ENCODE measurements at places on chromosomes 13 and 19. TPM values are rescaled to one million over a fixed set of nuclear protein-coding genes. Genes with fewer than 3 reads are reported as not detected.

The KLF2 gene
- 39.4 TPM for polyA plus RNA-seq

The METTL21C gene
- 0.52 TPM for polyA plus RNA-seq

The CLDN10 gene
- polyA plus RNA-seq, result 104 TPM

The LRRC63 gene
- polyA plus RNA-seq, result 0.14 TPM

The CBY2 gene
- 0.74 TPM for polyA plus RNA-seq

The ANGPTL8 gene
- 0.96 TPM for polyA plus RNA-seq

The ZNF565 gene
- polyA plus RNA-seq, result 8.5 TPM

The ZNF492 gene
- 3.6 TPM for polyA plus RNA-seq

DNA sequence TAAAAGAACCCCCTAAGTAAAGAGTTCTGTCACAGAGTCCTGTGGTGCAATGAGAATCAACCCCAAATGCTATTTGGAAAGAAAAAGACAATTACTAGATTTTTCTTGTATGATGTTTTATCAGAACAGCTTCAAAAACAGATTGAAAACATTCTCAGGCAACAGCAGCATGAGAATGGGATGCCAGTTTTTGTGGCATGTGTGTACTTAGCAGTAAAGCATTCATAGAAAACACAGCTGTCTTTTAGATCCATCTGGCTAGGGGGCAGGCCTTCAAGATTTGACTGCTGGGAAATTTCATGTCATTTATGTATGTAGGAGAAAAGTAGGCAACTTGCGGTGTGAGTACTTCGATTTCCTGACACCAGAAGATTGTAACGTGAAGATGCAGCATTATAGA is 170.5 kb upstream of the HTR2A start:
- DNase-seq, result no peak

- no peak for DNase-seq
These were observed 17.0 kb downstream of the RBM26 start for GRCh38 chr13:79389026-79389425.

GRCh38 chr13:63541336-63541735 is 2125.7 kb upstream of the PCDH20 start:
- DNase-seq, result no peak

GRCh38 chr13:101552286-101552685 is 99.8 kb downstream of the ITGBL1 start:
- no peak for DNase-seq

GRCh38 chr19:9865732-9866501 is 30.8 kb downstream of the PIN1 start:
- no peak for DNase-seq

DNA sequence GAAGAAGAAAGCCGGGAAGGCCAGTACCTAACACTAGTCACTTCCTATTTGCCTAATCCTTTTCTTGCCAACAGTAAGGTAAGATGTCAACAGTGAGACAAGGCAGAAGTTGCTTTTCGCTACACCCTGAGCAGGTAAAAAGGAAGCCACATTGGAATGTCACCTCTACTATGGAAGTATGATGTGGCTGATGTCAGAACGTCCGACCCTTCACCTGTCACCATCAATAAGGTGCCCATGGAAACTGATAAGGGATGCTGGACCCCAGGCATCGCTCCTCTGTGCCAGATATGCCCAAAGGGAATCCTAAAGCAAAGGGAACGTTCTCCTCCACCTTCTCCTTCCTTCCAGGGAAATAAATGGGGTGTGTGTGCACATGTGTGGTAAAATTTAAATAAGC is 34.3 kb downstream of the COL4A1 start:
- no peak for DNase-seq

GRCh38 chr19:12834976-12835757 is 788 bp upstream of the RTBDN start:
- no peak for DNase-seq

GRCh38 chr13:35225159-35225558 is 251.3 kb downstream of the MAB21L1 start:
- no peak for DNase-seq

GRCh38 chr13:44768239-44768638 is 192.1 kb upstream of the TSC22D1 start:
- no peak for DNase-seq

DNA sequence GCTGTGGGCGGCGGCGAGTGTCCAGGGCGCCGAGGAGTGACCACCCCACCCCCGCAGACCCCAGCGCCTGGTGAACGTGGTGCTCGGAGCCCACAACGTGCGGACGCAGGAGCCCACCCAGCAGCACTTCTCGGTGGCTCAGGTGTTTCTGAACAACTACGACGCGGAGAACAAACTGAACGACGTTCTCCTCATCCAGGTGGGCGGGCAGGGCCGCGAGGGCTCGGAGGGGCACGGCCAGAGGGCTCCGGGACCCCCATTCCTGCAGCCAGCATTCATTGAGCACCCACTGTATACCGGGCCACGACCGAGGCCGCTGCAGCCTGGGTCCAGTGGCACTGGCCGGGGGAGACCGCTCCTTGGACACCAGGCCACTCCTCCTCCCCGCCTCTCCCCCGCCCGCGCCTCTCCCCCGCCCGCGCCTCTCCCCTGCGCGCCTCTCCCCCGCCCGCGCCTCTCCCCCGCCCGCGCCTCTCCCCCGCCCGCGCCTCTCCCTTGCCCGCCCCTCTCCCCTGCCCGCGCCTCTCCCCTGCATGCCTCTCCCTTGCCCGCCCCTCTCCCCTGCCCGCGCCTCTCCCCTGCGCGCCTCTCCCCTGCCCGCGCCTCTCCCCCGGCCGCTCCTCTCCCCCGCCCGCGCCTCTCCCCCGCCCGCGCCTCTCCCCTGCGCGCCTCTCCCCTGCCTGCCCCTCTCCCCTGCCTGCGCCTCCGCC is 3.2 kb downstream of the PRTN3 start:
- no peak for DNase-seq

GRCh38 chr13:33794576-33794975 is 23.4 kb upstream of the RFC3 start:
- no peak for DNase-seq

- no peak for DNase-seq
These were observed 118.3 kb upstream of the RNF113B start for GRCh38 chr13:98295371-98295770.

DNA sequence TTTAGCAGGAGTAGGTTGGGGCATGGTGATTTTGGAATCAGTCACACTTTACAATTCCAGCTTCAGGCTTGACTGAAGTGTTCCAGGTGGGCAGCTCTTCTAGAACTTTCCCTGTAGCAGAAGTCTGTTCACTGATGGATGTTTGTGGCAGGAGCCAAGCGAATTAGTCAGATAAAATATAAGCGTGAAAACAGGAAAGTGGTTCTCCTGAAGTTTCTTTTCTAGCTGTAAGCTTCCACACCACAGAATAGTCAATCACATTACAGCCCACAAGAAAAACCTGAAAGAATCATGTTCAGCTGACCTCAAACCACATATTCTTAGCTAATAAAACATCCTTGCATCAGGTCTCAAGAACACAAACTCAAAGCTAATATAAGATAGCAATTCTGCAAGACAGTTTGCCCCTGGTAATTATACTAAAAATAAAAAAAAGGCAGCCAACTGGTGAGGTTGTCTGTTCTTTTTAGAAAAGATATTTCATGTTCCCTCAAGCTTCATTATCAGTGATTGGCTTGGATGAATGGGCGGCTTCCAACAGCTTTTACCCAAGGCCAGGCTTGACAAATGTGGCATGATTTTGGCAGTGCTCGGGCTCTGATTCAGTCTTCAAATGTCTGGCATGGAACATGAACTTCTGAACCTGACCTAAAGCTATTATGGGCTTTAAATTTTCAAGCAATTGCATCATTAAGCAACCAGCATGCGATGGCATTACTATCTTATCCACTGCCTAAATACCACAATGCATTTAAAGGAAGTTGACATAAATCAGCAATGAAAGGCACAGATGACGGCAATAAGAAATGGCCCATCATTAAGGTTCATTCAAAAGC is 136.8 kb downstream of the DCLK1 start:
- DNase-seq, result no peak

DNA sequence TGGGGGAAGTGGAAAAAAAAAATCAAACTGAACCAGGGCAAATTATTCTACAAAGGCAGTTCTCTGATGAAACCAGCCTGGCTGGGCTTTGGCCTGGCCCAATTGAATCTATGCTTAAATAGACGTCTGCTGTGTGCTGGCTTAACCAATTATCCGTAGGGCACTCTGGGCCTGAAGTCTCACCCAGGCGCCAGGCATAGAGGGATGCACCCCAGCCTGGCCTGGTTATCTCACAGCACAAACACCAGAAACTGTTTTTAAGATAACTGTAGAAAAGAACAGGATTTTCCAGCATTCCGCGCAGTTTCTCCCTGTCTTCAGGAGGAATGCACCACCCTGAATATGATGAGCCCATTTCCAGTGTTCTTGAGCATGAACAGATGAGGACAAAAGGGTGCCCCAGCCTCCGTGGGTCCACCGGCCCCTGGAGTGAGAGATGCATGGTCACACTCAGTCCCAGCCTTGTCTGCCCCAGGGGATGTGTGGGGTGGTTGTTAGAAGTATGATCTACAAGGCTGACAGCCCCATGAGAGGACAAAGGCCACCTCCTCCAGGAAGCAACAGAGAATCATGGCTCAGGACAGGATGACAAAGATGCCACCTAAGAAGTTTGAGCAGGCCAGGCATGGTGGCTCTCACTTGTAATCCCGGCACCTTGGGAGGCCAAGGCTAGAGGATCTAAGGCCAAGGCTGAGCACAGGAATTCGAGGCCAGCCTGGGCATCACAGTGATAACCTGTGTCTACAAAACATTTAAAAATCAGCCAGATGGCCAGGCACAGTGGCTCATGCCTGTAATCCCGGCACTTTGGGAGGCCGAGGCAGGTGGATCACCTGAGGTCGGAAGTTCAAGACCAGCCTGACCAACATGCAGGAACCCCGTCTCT is 50.2 kb downstream of the PEPD start:
- DNase-seq, result no peak

DNA sequence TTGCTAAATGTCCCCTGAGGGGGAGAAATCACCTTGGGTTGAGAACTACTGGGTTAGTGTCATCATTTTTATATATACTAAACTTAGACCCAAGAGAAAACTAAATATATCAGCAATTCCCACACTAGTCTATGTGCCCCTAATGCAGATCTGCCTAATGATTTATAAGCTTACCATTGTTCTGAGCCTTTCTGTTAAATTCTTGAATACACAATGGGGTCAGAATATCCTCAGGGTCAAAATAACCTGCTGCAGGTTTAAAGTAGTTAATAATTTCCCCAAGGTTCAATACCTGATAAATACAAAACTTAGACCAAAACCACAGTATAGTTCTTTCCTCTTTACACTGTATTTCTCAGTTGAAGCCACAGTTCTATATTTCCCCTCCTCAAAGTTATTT is 4.6 kb downstream of the VWA8 start:
- DNase-seq, result no peak

DNA sequence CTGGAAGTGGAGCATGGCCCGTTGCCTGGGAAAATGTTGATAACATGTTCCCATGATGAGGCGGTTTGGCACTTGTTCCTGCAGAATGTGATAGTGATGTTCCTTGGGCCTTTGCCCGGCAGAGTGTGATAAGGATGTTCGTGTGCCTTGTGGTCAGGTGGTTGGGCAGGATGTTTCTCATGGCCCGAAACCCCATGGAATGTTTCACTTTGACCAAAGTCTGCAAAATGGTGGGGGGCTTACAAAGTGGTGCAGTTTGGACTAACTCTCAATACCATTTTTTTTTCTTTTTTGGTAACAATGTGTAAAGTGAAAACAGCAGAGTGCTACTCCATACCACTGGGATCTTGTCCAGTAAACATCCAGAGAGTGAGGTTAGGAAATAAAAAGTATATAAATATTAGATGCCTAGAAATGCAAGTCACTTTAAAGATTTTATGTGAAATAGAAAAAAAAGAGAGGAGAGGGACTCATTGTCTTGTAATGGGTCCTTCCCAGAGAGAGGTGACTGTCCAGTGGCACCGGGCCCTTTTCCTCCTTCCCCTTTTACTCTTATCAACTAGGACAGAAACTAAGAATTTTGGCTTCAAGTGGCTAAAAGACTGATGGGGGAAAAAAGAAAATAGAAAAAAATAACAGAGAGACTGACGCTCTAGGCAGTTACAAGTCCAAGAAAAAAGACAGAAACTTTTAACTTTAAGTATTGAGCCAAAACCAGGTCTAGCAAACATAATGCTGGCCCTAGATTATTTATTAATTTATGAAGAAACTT is 5.7 kb downstream of the FPR3 start:
- DNase-seq, result no peak

- no peak for DNase-seq
These were observed 51.9 kb upstream of the PTPRS start for GRCh38 chr19:5392486-5392885.

- DNase-seq, result no peak
These were observed 1.7 kb downstream of the NOTCH3 start for GRCh38 chr19:15198951-15199660.

DNA sequence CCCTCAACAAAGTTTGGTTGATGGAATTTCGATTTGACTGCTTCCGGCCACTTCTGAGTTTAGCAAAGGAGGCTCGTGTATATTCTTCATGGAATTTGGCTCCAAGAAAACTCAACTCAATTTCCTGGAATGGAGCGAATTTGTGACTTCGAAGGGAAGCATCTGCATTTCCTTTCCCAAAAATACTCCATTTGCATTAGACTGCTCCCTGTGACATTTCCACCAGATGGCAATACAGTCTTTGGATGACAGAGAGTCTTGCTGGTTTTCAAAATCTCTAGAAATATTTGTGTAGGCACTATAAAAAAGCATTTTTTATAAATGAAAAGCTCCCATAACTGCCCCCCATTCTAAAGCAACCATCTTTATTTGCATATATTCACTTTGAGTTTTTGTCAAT is 4.1 kb downstream of the C1QTNF9 start:
- no peak for DNase-seq

GRCh38 chr19:55486971-55487923 is 989 bp upstream of the SSC5D start:
- DNase-seq, result no peak

DNA sequence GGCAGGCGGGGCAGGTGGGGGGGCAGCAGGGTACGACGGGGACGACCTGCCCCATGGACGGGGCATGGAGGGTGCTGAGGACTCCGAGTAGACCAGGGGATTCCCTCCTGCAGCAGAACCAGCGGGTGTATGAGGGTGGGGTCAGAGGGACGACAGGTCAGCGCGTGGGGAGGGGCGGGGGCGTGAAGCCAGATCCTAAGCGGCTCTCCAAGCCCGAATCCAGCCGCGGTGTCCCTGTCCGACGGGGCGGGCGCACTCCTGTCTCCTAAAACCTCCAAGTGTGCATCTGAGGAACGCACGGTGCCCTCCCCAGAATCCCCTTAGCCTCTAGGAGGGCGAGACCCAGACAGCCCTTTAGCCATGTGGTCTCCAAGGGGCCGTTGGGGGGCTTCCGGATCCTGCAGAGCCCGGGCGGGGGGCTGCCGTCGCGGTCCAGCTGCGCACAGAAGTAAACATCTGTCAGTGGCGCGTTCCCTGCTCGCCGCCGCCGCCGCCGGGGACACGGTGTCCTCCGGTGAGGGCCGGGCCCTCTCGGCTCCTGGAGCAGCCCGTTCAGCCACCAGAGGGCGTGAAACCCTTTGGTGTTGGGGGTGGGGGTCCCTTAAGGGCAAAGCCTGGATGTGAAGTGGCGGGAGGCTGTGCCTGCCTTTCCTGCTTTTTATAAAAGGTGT is 730 bp downstream of the NRTN start:
- DNase-seq, result peak; percentile 82

GRCh38 chr13:102170305-102170704 is 231.5 kb downstream of the FGF14 start:
- DNase-seq, result no peak

All from renal pelvis (tissue), 12 donors.